ENCODE measurements at places on chromosomes 1 and 21. TPM values are rescaled to one million over a fixed set of nuclear protein-coding genes. Genes with fewer than 3 reads are reported as not detected.

The PRDM16 gene
- not detected for total RNA-seq

The TMEM52 gene
- total RNA-seq: not detected

DNA sequence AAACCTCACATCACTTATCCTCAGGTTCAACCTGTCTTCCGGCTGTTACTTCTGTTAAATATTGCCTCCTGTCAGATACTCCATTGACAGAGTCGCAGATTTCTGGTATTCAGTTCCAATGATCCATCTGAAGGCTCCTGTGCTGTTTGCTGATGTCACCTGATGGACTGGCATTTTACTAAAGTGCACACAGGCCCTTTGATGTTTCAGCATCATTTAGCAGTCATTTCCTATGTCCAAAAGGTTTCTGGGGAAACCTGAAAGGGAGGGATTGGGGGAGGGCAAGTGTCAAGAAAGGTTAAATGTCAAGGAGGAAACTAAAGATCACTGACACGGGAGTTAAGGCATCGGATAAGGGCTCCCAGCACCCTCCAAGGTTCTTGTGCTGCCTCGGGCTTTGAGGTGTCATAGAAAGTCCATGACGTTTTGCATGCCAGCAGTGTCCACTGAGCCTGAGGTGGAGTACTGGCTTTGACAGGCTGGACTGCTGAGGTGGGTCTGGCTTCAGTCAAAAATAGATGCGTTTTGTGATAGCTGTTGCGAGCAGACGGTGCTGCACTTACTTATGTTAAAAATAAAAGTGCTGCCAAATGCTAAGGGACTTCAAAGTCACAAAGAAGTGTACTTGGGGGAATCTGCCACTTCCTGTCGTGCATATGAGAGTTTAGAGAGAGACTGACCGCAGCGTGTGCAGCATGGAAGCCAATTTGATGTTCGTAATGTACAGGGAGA is 30.8 kb downstream of the XCL2 start:
- H3K36me3 ChIP-seq: no peaks in the 10 kb centered on the region
- H3K4me1 ChIP-seq: no peaks in the 10 kb centered on the region
- H3K27ac ChIP-seq: no peak overlapping the region

DNA sequence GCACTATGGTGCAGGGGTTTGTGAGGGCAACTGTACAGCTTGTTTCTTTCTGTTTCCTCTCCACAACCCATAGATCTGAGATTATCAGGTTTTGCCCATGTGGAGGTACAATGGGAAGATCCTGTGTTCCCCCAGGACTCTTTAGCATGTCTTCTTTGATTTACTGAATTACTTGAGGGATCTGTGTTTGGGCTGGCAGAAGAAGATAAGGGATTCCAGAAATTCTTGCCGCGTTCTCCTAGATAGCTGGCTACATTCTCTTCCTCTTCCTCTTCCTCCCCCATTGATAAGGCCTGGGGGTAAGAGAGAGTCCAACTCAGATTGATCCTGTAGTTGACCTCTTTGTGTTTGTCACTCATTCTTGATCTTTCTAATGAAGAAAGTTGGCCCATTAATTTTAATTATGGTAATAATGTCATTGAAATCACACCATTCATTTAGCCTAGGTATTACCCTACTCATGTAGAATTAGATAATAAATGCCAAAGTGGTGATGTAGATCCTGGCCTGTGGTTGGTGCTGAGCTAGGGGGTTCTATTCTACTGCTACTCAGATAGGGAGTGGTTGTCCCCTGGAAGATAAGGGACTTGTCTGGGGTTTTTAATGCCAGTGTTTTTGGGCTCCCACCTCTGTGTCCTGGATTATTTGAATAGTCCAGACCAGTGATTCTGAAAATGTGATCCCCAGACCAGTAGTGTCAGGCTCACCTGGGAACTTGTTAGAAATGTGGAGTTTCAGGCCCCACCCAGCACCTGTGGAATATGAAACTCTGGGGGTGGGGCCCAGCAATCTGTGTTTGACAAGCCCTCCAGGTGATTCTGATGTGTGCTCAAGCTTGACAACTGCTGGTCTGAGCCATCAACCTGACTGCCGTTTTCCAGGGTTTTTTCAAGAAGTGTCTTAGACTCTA is 122.2 kb downstream of the NOS1AP start:
- H3K4me1 ChIP-seq: no peaks in the 10 kb centered on the region
- no peaks in the 10 kb centered on the region for H3K27me3 ChIP-seq
- no peaks in the 10 kb centered on the region for H3K36me3 ChIP-seq
- DNase-seq: no peak
- H3K4me3 ChIP-seq: no peak overlapping the region
